ENCODE measurements at places on chromosomes 11 and 22. TPM values are rescaled to one million over a fixed set of nuclear protein-coding genes. Genes with fewer than 3 reads are reported as not detected.

DNA sequence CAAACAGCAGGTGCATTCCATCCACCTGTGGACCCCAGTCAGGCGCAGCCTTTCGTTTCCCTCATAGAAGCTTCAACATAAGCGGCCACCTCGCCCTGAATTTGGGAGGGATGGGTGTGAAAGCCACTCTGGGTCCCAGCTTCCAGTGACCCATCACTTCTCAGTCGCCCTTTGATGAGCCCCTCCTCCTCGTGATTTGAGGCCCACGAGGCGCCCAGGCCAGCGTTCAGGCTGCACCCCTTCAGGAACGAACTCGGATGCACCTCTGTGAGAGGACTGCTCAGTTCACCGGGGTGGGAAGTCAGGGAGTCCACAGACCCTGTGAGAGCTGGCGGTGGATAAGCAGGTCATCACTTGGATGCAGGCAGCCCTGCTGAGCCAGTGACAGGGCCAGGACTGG lies 1118.2 kb downstream of the BRD1 start:
- no peak for DNase-seq

- DNase-seq, result no peak
These were observed 79.3 kb downstream of the MYEOV start for GRCh38 chr11:69373251-69373635.

- no peak for DNase-seq
These were observed 159.8 kb downstream of the ADAMTS15 start for GRCh38 chr11:130608287-130608686.

The BET1L gene
- 69.5 TPM for total RNA-seq

DNA sequence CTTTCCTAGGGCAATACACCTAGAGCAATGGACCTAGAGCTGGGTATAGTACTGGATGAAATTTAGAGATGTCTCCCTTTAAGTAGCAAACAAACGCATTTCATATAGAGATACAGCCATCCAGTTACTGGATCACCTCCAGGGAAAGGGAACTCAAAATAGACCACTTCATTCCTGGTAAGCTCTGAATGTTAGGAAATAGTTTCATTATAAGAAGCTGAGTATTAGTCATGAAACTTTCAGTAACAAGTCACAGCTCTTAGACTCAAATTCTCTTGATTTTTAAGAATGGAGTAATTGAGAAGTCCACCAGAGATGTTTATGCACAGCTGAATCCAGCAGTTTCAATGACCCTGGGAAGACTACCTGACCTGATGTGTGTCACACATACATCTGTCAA lies 221.9 kb downstream of the FAM76B start:
- DNase-seq, result no peak

The TRIM64 gene
- not detected for total RNA-seq

The KCNK4 gene
- total RNA-seq, result 0.14 TPM

- no peak for DNase-seq
These were observed 145.7 kb upstream of the NECTIN1 start for GRCh38 chr11:119874660-119875238.

DNA sequence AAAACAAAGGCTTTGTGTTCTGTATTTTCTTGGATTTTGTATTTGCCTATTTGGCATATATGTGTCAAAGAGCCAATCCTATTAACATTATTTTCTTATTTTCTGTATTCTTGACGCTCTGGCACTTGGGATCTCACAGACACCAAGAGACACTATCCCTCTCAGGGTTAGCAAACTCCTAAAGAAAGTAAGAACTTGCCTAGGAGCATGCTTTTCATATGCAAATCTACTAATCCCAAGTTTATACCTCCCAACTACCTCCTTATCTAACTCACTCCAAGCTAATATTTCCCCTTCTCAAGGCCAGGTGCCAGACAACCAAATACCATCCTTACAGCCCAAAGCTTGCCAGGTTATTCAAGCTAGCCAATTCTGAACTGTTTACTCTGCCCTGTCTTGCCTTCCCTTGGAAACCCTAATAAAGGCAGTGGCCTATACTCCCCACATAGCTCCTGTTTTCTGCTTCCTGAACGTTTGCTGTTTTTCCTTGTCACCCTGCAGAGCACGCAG lies 455.4 kb upstream of the ANO3 start:
- DNase-seq, result no peak

The VWCE gene
- 1.0 TPM for total RNA-seq

GRCh38 chr22:42769574-42770447 lies 49.1 kb upstream of the A4GALT start:
- no peak for DNase-seq

- no peak for DNase-seq
These were observed 47.9 kb upstream of the IGSF9B start for GRCh38 chr11:134004496-134005172.

- no peak for DNase-seq
These were observed 127.4 kb downstream of the LARGE1 start for GRCh38 chr22:33792832-33793231.

The MRGPRX3 gene
- not detected for total RNA-seq

DNA sequence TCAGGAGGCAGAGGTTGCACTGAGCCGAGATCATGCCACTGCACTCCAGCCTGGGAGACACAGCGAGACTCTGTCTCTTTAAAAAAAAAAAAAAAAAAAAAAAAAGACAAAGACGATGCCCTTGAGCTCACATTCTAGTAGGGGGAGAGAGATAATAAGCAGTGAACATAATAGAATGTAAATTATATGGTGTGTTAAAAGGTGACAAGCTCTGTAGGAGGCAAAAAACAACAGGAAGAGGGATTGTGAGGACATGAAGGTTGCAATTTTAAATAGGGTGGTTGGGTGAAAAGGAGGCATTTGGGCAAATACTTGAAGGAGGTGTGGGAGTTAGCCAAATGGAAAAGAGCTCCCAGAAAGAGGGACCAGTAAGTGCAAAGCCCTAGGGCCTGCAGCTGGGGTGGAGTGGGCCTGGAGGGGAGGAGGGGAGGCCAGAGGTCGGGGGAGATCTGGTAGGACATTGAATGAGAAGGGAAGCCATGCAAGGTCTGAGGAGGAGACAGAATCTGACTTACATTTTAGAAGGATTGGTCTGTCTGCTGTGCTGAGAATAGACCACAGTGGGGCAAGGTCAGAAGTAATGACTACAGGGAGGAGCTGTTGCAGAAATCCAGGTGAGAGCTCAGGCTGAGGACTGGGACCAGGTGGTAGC lies 26.6 kb downstream of the P2RY2 start:
- DNase-seq, result no peak

DNA sequence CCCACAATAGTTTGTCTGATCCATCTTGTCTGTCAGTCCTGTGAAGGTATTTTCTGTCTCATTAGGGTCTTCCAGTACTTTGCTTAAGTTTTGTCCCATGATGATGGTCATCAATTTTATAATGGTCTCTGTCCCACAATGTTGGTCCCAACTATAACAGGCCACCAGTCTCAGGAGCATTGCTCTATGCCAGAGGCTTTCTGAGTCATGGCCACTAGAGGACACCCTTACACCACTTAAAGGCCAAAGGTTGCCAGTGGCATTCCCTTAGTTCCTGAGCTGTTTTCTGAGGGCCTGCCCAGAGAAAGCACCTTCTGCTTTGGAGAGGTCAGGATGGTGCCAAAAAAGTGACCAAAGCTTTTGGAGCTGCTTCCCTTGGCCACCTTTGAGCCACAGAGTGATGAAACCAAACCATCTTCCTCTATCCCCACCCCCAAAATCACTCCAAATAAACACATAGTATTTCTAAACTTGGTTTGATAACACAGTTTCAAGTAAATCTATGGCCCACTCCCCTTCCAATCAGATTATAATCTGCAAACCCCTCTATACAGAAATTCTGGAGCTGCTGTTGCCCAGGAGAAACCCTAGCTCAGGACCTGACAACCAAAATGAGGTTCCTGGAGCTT lies 19.3 kb downstream of the EIF3F start:
- peak; percentile 36 for DNase-seq

GRCh38 chr22:49568751-49569285 lies 258.9 kb downstream of the BRD1 start:
- no peak for DNase-seq

The PHOX2A gene
- total RNA-seq, result not detected

GRCh38 chr11:105315287-105315686 lies 175.7 kb upstream of the CARD18 start:
- no peak for DNase-seq

The DRD2 gene
- total RNA-seq, result not detected

DNA sequence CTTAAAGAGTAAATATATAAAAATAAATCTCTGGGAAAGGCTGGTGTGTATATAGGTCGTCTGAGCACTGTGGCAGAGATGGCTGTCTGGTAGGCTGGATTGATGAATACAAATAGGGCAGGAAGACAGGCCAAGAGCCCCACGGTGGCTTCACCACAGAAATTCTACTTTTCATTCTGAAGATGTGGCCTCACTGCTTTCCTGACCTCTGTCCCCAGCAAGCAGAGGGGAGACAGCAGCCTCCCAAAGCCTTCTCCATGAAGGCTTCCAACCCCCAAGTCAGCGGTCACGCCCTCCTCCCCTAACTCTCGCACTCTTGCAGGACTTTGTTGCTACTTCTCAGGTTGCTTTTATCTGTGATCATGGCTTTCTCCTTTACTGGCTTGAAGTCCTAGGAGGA lies 10.6 kb upstream of the KCNJ1 start:
- no peak for DNase-seq

GRCh38 chr11:68682531-68682961 lies 1.8 kb upstream of the GAL start:
- no peak for DNase-seq

GRCh38 chr11:102497061-102497460 lies 33.5 kb downstream of the MMP7 start:
- no peak for DNase-seq

The SSTR3 gene
- 1.9 TPM for total RNA-seq

GRCh38 chr11:70650075-70650909 lies 252.0 kb downstream of the CTTN start:
- peak; percentile 8 for DNase-seq

- no peak for DNase-seq
These were observed 62.9 kb upstream of the BID start for GRCh38 chr22:17836992-17837742.

GRCh38 chr11:115721296-115721995 lies 217.2 kb upstream of the CADM1 start:
- no peak for DNase-seq

DNA sequence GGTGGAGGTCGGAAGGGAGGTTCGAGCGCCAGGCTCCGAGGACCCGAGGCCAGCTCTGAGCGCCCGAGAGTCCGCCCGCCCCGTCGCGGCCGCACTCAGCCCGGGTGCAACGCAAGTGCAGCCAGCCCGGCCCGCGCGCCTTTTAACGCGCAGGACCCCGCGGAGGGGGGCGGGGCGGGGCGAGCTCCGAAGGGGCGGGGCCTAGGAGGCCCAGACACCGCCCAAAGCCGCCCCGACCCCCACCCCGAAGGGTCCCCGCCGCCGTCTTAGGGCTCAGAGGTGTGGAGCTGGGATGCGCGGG lies at the start of gene PHOX2A:
PHOX2A (minus strand) TSS at position 117 of the 301 bp plus-strand sequence. CDS start 172 bp downstream, outside the sequence.
- no peak for DNase-seq

The GGT5 gene
- total RNA-seq, result not detected

GRCh38 chr11:120209746-120210625 lies 846 bp upstream of the OAF start:
- DNase-seq, result no peak

The OR2D2 gene
- not detected for total RNA-seq

DNA sequence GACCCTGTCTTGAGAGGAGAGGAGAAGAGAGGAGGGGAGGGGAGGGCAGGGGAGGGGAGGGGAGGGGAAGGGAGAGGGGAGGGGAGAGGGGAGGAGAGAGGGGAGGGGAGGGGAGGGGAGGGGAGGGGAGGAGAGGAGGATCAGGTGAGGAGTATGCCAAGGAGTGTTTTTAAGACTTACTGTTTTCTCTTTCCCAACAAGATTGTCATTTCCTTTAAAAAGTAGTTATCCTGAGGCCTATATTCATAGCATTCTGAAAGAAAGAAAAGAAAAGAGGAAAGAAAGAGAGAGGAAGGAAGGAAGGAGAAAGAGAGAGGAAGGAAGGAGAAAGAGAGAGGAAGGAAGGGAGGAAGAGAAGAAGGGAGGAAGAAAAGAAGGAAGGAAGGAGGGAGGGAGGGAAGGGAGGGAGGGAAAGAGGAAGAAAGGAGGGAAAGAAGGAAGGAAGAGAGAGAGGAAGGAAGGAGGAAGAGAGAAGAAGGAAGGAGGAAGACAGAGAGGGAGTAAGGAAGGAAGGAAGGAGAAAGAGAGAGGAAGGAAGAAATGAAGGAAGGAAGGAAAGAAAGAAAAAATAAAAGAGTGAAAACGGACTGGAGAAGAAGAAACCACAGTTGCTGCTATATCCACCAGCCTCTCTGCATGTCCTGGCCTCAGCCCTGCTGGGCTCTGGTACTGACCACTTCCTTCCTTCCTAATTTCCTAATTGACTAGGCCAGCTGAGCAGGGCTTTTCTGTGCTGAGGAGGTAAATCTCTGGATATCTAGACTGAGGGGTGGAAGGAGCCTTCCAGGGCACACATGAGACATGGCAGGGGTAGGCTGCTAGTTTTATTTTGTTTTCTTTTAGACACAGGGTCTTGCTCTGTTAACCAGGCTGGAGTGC lies 1.1 kb upstream of the SAA1 start:
- DNase-seq, result no peak

DNA sequence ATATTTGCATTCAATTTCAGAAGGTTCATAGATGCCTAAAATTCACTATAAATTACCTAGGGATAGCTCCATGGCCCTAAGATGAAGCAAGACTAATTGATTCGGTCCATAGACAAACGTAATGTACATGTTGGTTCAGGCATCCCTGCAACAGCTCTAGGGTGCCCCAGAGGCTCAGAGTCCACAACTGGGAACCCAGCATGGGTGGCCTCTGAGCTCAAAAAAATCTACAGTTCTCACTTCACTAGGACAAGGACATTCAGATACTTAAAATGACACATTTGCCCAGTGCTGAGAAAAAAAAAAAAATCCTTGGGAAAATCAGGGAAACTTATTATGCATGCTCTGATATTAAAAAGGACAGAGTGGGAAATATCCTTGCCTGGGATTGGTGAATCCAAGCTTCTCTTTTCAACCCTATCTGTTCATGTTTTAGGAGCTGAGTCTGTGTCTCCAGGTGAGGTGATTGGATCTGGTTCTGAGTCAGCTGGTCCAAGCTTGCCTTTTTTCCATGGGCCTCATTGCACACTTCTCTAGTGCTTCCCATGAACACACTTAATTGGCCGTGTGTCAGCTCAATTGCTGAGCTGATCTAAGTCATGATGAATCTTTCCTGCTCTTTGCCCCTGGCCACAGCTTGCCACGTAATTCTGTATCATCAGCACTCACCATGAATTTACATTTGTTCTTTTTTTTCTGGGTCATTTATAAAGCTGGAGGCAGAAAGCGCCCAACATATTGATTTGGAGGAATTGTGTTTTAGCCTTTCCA lies 116.3 kb upstream of the RCN1 start:
- no peak for DNase-seq

DNA sequence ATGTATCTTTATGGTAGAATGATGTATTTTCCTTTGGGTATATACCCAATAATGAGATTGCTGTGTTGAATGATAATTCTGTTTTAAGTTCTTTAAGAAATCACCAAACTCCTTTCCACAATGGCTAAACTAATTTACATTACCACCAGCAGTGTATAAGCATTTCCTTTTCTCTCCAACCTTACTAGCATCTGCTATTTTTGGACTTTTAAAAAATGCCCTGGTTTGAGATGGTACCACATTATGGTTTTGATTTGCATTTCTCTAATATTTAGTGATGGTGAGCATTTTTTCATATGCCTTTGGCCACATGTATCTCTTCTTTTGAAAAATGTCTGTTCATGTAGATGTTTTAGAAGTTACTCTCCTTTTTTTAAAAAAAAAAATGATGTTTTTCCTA lies 142.0 kb downstream of the METTL15 start:
- DNase-seq, result no peak

- DNase-seq, result no peak
These were observed 120.8 kb downstream of the NAT10 start for GRCh38 chr11:34226210-34226609.

The OR52N4 gene
- 0.96 TPM for total RNA-seq

- no peak for DNase-seq
These were observed 72.1 kb downstream of the BARX2 start for GRCh38 chr11:129447654-129448239.

The MMP27 gene
- total RNA-seq, result not detected

- no peak for DNase-seq
These were observed 148.5 kb downstream of the NAV2 start for GRCh38 chr11:19861171-19861570.

Measured in CD4-positive, alpha-beta T cell (primary cell).